ENCODE measurements at places on chromosomes 3 and 15.

GRCh38 chr15:96551196-96551595 lies 220.7 kb downstream of the NR2F2 start:
- DNase-seq, result no peak

- DNase-seq, result no peak
These were observed 273.7 kb downstream of the PDZRN3 start for GRCh38 chr3:73350996-73351395.

DNA sequence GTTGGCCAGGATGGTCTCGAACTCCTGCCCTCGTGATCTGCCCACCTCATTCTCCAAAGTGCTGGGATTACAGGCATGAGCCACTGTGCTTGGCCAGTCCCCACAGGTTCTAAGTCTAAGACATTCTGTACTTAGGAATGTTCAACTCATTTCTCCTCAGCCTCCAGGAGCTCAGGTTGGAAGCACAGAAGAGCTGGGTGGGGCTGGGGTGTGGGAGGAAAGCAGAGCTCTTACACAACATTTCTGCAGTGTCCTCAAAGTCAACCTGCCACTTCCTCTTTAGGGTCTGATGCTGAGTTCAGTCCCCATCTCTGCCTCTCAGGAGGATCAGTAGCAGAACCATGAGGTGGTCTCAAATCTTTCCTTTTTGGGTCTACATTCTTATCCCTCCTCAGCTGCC lies 75.5 kb downstream of the MRPL46 start:
- DNase-seq, result no peak

DNA sequence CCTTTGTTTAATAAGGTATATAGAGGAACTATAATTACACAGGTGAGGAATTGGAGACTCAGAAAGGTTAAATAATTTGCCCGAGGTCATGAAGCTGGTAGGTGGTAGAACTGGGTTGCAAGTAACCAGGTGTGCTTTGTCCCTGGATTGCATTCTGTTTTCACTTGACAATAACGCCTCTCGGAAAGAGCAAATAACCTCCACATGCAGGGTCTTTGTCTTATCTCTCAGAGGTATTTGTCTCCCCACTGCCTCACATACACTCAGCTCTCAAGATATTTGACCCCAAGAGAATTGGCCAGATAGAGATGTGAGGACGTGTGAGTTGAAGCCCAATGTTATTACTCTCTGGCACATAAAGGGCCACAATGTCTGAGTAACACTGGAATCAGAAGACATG lies 320.9 kb upstream of the ONECUT1 start:
- no peak for DNase-seq

DNA sequence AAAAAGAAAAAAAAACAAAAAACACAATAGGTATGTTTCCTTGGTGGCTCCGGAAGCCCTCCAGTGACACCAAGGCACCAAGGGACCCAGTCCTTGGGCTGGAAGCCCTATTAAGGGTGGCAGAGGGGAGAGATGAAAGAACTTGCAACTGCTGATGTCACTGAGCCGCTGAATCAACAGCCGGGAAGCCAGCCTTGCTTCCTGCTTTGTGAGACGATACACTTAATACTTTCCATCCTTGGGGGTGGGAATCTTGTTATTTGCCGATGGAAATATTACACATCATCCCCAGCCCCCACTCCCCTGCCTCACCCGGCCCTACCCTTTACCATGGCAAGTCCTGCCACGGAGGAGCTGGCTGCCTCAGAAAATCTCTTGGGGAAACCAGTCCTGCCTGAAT lies 5.6 kb upstream of the ISLR2 start:
- DNase-seq, result no peak

GRCh38 chr15:100902436-100903167 lies 16.6 kb upstream of the LRRK1 start:
- DNase-seq, result no peak

GRCh38 chr3:110456001-110456400 lies 615.6 kb upstream of the NECTIN3 start:
- no peak for DNase-seq

DNA sequence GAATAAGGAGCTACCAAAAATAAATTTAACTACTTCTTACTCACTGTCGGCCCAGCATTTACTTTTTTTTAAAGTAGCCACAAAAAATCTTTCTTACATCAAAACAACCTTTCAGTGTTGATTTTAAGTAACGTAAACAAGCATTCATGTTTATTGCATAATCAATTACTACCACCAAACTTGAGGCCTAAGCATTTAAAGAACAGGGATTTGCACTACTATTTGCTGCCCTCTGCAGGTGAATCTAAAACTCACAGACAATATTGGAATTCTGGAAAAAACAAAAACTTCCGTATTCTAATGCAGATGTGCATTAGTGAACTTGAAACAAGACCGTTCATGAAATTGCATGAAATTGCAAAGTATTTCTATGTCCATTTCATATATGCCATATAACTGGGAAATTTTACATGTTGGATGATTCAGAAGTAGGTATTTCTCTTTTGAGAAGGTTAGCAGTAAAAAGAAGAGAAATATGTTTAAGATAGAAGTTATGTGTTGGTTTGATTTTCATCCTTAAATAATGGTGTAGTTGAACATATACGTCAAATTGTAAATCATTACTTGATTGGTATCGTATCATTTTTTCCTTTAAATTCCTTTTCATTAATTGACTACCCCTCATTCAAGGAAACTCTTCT lies 55.6 kb downstream of the CGGBP1 start:
- peak; percentile 76 for DNase-seq

GRCh38 chr3:152281133-152281713 lies 12.5 kb downstream of the MBNL1 start:
- DNase-seq, result peak; percentile 67

DNA sequence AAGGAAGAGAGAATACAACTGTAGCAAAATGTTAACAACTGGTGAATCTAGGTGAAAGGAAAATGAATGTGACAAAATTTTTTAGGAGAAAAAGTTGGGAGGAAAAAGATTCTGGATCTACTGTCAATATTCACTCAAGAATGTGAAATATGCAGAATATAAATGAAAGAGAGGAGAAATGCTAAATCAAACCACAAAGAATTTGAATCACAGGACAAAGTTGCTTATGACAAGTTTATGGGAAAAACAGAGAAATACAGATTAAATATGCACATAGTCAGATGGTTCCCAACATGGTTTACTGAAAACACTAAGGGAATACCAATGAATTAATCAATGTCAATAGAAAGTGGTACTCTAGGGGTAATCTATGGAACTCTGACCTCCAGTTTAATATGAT lies 27.6 kb downstream of the C3orf33 start:
- no peak for DNase-seq

- no peak for DNase-seq
These were observed 101.8 kb upstream of the ARL6 start for GRCh38 chr3:97662762-97663161.

- DNase-seq, result no peak
These were observed 12.3 kb upstream of the ANPEP start for GRCh38 chr15:89826671-89827655.

- DNase-seq, result no peak
These were observed 36.8 kb upstream of the TM4SF4 start for GRCh38 chr3:149437710-149438109.

DNA sequence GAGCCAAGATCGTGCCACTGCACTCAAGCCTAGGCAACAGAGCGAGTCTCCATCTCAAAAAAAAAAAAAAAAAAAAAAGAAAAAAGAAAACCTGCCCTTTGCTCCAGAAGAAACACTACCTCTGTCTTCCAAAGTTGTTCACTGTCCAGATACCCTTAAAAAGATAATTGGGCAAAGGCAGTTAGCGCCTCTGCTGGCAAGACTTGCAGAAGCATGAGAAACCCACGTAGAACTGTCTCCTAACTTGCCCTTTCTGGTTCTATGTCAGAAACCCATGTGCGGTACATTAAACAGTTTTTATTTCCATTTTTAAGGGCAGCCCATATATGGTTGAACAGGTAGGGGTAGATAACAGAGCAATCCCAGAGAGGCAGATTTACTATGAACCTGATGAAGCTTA lies 1026.4 kb downstream of the ROBO2 start:
- DNase-seq, result no peak

GRCh38 chr3:194064380-194065332 lies 71.3 kb upstream of the HES1 start:
- DNase-seq, result no peak

DNA sequence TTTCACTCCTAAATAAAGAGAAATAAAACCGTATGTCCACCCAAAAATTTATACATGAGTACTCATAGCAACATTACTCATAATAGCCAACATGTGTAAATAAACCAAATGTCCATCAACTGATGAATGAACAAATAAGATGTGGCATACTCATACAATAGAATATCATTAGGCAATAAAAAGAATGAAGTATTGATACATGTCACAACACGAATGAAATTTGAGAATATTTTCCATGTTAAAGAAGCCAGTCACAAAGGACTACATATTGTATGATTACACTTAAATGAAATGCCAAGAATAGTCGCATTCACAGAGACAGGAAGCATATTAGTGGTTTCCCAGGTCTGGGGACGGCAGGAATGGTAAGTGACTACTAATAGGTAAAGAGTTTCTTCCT lies 869.2 kb downstream of the IGSF11 start:
- no peak for DNase-seq

DNA sequence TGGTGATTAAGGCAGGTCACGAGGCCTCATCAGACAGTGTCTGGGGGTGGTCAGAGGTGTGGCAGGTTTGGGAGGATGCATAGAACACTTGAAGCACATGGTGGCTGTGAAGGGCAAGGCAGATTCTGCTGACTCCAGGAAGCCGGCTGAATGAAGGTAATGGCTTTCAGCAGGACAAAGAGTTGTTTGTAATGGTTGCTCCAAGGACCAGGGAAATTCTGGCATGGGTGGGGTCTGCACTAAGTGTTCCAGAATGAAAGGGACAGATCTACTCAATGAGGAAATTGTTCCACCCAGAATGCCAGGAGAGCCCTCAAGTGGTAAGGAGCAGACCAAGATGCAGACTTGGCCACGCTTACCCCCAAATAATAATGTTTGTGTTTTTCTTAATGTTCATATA lies 70.7 kb upstream of the ACAD9 start:
- DNase-seq, result no peak

DNA sequence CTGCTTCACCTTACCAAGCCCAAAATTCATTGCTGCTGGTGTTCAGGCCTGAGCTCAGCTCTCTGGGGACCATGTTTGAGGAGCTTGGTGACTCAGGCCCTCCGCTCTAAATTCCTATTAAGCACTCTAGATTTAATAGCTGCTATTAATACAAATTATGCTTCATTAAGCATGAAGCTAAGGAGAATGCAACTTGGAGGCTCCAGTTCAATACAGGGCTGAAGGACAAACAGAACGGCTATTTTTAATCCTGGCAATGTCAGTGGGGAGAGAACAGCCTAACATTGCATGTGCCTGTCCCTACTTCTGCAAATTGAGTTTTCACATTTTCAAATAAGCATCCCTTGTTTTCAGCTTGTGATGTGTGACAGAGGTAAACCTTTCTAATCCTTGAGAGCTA lies 80.1 kb upstream of the TRIM42 start:
- DNase-seq, result no peak

DNA sequence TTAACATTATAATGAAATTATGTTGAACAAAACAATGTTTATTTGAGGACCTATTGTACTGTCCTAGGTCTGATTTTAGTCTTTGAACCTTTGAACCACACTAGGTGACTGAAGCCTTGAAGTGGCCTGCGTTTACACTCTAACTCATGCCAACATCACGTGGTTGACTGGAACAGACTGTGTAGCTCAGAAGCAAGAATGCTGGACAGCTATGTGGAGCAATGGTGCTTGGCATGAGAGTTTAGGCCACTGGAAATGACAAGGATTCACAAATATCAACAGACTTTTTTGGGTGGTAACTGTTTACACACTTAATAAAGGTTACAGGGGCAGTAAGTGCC lies 391.5 kb downstream of the RAP2B start:
- no peak for DNase-seq

GRCh38 chr15:62792986-62793751 lies 249.4 kb upstream of the TPM1 start:
- DNase-seq, result no peak

All from cardiac muscle cell (in vitro differentiated cells and primary cell).